ENCODE measurements at places on chromosomes 6 and 20.

DNA sequence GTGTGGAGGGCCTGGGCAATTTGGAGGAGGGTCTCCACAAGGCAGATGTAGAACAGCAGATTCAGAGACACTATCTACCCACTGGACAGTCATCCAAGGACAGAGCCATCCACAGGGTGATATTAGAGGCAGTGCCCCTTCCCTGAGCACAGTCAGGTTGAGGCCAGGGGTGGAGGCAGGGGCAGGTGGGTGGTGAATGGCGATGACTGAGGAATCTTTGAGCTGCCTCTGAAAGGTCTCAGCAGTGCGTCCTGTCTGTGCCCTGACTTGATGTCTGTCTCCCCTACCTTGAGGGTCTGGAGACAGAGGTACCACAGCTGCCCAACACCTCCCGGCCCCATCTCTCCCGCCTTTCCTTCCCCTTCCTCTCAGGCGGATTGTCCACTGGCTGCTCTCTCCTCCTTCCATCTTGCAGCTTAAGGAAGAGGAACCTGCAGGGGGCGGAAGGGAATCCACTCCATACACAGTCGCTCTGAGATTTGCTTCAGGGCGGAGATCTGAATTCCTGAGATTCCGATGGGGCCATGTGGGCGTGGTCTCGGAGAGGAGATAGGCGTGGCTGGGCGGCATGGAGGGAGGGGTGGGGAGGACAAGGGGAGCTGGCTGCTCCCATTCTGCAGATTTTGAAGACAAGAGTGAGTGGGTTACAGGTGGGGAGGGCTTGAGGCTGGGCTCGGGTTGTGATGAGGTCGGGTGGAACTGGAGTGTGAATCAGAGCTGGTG lies 1.7 kb downstream of the MUCL3 start:
- no peak for DNase-seq

DNA sequence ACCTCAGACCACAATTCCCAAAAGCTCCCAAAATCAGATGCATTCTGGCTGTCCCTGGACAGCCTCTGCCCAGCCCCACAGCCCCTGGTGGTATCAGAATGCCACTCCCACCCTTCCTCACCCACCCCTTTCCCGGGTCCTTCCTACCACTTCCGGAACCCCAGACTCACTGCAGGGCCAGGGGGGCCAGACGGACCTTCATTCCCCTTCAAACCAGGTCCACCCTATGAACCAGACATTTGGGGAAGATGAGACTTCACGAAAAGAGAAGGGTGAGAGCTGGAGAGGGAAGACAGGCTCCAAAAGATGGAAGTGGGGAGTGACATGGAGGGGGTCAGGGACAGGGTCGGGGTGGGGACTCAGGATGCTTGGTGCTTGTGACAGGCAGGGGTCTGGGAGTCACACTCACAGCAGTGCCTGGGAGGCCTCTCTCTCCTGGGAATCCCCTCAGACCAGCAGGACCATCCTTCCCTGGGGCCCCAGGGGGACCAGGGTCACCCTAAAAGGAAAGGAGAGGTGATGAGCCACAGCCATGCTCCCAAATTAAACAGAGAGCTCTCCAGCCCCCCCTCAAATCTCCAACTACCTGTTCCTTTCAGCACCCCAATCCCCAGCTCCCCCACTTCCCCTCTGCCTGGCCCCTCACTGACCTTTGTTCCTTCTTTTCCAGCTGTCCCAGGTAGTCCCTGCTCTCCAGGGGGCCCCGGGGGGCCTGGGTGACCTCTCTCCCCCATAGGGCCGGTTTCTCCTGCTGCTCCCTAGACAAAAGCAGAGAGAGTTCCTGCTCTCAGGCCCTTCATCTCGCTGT lies 20.2 kb downstream of the COL11A2 start:
- DNase-seq, result no peak

DNA sequence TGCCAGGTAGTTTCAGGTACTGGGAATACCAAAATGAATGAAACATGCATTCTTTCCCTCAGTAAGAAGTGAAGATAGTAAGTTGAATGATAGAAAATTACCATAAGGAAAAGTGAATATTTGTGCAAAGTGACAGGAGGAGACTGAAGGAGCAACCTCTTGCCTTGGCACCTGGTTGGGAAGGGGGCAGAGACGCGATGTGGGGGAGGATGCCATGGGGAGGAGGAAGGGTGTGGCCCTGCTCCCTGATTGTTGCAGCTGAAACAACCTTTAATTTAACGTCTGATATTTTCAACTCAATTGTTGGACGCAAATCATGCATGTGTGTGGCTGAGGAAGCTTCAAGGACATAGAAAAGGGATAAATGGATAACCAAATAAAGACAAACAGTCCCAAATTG lies 72.1 kb upstream of the ENPP5 start:
- DNase-seq, result no peak

DNA sequence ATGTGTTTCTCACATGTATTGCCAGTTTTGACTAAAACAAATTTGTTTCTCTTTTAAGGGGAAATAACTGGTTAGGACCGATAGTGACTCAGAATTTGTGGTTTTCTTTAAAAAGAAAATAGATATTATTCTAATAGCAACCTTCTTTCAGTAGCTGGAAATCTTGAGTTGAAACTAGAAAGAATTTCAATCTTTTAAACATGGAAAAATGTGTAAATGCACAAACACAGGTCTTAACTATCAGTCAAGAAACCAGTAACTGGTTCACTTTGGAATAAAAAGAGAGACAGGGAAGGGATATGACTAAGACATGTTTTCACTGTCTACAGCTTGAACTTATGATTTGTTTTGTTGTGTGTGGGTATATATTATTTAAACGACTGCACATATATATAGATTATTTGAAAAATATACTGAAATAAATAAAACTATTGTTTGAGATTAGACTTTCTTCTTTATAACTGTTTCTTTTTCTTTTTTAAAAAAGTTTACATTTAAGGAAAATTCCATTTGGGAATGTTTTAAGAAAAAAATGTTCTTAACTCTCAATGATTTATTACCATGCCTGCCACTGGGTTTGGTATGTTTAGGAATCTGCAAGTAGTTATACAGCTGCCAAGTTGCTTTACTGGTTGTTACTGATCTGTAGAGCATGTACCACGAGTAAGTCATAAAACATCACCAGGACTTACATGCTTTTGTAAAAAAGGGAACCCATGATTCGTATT lies 753.3 kb upstream of the MARCKS start:
- no peak for DNase-seq

DNA sequence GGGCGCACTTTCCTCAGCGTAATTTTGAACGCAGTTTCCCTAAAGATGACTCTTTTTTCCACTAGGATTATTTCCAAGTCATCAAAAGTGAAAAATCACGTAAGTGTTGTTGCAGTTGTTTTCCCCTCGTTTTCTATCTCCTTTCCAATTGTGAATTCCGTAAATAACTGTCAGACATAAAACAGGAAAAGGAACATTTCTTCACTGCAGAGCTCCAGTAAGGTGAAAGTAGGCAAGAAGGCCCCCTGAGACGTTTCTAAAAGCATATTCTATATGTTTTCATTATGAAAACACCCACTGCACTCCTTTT lies 17.8 kb downstream of the HIVEP2 start:
- DNase-seq, result no peak

DNA sequence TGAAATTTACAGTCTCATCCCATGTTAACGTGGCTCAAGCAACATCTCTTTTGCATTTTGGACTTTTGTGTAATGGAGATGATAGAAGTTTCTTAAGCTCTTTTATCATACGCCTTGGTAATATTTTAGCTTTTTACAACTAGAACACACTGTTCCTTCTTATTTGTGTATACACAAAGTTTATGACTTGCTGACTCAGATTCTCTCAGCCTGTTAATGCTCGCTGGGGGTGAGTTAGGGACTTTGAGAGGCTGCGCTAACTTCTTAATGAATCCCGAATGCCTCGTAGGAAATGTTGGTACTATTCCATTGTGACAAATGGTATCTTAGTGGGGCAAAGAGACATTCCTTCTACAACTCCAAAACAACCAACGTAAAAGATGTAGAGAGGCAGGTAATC lies 509.7 kb downstream of the DOK5 start:
- no peak for DNase-seq

DNA sequence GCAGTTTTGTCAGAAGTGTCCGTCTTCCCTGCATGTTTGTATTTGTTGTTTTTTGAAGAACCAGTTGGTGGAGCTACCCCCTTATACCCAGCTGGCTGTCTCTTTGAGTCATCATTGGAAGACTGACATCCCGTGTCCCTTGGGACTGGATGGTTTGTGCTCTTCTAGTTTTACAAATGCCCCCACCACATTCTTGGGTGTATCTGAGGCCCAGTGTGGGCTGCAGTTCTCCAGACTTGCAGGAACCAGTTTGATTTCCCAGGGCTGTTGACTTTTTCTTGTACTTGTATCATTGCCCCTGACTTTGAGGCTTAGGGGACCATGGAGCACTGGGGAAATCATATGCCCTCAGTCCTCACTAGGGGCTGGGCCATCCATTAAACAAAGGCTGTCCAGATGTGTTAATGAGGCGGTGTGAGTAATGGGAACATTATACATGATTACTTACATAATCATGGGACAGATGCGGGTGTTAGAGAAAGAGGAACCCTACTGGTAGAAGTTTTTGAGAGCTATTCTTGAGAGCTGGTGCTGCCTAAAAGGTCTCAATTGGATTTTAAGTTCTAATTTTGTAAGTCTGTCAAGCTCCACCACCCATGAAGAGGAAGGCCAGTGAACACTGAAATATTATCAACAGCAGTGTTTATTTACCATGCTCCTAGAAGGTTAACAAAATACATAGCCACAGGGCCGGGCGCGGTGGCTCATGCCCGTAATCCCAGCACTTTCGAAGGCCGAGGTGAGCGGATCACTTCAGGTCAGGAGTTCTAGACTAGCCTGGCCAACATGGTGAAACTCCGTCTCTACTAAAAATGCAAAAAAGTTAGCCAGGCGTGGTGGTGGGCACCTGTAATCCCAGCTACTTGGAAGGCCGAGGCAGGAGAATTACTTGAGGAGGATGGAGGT lies 8.5 kb downstream of the JARID2 start:
- no peak for DNase-seq

- no peak for DNase-seq
Measured at GRCh38 chr20:54984104-54984448, 508.7 kb downstream of the DOK5 start.

DNA sequence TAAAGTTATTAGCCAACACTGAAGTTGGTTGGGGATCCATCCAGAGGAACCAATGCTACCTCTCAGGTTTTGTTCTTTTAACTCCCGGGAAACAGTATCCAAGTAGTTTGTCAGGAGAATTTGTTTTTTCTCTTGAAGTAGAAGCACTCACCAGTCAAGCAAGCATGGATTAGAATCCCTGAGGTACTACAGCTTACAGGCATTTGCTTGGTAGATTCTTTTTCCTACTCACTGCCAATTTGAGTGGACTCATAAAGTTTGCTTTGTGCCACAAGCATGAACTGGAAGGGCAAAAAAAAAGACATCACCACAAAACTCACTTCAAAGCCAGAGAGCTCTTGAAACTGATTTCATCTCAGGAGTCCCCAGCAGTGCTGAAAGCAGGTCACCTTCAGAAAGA lies 167.4 kb downstream of the MBOAT1 start:
- DNase-seq, result no peak

DNA sequence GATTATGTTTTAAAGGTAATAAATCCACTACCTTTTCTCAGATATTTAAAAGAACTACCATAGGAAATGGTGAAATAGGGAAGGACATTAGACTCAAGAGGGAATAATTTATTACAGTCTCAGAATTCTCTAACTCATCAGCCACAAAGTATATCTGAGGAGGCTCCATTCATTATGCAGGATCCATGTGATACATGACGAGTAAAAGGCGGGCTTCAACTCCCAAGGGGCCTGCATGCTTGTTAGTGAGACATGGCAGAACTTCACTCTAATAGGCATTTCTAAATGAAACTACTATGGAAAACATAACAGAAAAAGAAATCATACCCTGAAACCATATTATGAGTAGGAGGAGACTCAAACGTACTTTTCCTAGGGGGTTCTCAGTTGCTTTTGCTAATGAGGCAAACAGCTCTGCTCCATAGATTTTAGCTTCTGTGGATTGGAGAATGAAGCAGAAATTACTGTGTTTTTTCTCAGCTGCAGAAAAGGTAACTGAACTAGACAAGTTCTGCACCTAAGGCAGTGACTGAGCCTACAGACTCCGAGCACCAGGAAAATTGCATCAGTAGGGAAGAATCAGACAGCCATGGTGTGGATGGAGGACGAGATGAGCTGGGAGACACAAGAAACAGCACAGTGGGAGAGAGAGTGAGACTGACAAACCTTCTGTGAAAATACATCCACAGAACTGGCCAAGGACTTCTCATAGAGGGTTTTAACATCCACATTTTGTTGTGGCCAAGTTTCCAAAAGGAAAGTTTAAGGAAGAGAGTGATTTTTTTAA lies 254.6 kb upstream of the PRDM1 start:
- DNase-seq, result no peak

- no peak for DNase-seq
Measured at GRCh38 chr6:33828764-33829731, 25.2 kb upstream of the MLN start.

DNA sequence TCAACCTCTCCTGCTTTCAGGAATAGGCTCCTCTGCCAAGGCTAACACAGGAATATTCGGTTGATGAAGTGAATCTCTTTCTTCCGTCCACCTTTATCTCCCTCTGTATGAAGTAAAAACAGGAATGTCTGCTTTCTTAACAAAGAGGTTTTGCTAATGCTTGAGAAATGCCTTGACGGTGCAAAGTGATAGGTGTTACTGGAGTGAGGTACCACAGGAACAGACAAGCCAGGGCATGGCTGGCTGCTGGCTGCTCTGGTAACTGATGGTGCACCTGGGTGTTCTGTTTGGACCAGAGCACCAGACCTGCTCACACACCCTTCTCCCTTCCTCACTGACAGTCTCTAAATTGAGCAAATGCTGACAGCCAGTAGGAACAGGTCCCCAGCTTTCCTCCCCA lies 174.0 kb upstream of the FBXL4 start:
- no peak for DNase-seq

- no peak for DNase-seq
Measured at GRCh38 chr6:56400273-56400672, 152.9 kb upstream of the COL21A1 start.

- DNase-seq, result no peak
Measured at GRCh38 chr20:41748051-41748450, 129.9 kb upstream of the CHD6 start.

GRCh38 chr6:99471638-99472037 lies 43.6 kb downstream of the USP45 start:
- DNase-seq, result no peak

DNA sequence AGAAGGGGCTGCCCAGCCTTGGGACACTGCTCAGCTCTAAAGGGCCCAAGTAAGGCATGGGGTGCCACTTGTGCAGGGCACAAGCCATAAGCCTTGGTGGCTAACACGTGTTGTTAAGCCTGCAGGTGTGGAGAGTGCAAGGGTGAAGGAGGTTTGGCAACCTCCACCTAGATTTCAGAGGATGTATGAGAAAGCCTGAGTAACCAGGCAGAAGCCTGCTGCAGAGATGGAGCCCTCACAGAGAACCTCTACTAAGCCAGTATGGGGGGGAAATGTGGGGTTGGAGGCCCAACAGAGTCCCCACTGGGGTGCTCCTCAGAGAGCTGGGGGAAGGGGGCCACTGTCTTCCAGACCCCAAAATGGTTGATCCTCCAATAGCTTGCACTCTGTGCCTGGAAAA lies 32.6 kb downstream of the SERINC1 start:
- DNase-seq, result no peak

DNA sequence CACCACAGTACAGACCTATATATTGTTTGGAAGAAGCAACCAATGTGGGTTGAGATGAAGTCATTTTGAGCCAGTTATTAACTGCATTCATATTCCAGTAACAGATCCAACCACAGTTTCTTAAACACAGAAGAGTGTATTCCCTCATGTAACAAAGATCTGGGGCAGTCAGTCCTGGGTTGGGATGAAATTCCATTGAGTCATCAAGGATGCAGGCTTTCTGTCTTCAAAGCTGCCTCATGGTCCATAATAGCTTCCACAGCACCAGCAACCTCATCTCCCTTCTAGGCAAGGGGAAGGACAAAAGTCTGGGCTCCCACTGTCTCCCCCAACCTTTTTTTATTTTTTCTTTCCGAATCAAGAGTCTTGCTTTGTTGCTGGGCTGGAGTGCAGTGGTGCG lies 2.9 kb upstream of the SOD2 start:
- DNase-seq, result no peak

Data from NCI-H2081 (cell line).